PC-9 (cell line): ENCODE measurements at places on chromosomes 2 and 18.

DNA sequence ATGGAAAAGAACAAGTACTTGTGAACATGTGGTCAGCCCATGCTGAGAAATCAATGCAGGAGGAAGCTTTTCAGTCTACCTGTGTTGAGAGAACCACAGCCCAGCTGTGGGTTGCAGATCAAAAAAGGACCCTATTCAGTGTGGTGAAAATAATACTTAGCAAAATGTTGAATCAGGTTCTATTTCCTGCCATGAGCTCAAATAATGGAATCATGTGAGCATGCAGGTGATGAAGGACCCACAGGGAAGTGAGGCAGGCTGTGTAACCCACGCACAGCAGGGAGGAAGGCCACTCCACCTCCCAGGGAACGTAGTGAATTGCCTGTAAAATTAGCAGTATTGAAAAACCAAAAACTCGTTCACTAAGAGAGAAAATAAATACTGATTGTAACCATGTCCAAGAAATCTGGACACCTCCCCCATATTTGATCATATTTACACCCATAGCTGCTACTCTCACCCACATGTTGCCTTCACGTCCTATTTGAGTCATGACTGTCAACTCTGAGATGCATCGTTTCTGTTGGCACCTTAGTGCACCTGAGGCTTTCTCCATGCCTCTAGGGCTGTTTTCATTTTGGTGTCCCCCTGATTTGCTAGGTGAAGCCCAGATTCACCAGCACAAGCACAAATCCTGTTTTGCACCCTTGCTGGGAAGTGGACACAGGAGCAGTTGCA is 20.5 kb upstream of the BCL2L11 start:
- no peak for DNase-seq

DNA sequence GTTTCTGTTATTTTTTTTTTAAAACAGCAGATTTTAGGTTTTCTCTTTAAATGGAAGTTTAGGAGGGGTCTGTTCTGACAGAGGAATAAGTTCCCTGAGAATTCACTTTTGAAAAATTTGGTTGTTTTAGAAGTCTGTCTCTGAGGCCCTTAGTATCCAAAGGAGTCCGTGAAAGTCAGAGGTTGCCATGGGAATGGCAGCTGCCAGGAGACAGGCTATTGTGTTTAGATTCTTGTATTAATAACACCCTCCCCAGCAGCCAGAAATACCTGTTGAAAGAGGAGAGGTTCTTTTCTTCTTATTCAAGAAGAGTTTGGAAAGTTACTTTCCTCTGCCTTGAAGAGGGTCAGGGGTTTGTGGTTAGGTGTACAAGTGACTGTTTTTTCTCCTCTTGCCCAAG is 29.5 kb downstream of the TNP1 start:
- DNase-seq = no peak

DNA sequence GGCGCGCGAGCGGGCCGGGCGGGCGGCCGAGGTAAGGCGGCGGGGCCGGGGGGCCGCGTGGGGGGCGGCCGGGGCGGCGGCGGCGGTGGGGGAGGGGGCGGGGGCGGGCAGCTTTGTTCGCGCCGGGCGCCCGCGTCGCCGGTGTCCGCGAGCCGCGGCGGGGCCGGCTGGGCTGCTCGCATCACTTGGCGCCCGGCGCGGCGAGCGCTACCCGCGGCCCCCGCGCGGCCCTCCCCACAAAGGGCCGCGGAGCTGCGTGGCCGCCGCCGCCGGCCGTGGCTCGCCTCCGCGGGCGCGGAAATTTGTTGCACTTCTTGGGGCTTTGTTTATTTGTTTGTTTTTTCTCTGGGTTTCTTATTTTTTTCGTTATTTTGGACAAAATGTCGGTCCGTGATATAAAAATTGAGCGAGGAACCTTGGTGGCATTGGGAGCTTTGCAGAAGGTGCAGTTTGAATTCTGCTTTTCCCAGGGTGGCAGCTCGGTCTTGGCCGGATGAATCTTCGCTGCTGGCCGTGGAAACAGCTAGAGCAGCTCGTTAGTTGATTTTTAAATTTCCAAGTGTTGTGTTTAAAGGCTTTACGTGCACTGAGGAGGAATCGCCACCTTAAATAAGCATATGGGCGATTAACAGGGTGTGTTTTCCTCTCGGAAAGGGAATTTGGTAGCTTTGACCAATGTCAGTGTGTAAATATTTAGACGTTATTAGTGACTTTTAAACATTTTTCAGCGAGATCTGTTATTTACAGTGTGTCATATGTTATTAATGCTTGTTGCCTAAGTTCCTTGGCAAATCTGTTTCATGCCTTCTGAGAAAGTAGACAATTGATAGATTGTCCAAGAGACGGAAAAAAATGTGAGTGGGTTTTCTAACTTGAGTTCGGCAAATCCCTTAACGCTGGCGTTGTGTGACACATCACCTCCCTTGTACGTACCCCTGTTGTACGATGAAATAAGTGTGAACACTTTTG is 822 bp downstream of the UBE2E3 start:
- DNase-seq = peak; percentile 41

GRCh38 chr18:64244571-64244970 is 95.7 kb upstream of the LINC00305 start:
- DNase-seq = no peak

GRCh38 chr2:226578373-226578772 is 221.2 kb downstream of the IRS1 start:
- DNase-seq = no peak

- DNase-seq = no peak
Measured at GRCh38 chr2:150532879-150533278, 45.4 kb upstream of the RND3 start.

DNA sequence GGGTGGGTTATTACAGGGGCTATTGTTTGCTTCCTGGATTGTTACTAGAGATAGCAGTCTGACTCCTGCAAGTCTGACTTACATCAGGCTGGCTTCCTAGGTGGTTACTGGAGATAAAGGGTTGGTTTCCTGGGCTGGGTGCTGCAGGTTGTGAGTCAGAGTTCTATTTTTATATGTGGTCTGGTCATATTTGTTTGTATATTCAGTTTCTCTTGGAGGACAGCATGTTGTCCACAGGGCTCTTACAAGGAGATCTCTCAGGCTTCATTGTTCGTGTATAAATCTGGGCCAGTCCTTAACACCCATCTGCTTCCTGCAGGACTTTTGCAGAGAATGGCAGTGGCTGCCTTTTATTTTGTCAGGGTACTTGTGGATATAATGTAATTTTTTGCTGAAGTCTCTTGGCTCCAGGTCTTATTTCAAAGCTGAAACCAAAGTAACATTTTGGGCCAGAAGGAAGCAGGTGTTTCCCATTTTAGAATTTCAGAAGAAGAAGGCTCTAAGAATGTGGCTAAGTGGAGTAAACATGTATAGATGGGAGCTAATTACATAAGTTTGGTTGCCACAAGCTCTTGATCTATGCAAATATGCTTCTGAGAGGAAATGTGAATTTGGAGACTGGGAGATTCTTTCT is 65.9 kb upstream of the SLC16A14 start:
- DNase-seq = peak; percentile 75

DNA sequence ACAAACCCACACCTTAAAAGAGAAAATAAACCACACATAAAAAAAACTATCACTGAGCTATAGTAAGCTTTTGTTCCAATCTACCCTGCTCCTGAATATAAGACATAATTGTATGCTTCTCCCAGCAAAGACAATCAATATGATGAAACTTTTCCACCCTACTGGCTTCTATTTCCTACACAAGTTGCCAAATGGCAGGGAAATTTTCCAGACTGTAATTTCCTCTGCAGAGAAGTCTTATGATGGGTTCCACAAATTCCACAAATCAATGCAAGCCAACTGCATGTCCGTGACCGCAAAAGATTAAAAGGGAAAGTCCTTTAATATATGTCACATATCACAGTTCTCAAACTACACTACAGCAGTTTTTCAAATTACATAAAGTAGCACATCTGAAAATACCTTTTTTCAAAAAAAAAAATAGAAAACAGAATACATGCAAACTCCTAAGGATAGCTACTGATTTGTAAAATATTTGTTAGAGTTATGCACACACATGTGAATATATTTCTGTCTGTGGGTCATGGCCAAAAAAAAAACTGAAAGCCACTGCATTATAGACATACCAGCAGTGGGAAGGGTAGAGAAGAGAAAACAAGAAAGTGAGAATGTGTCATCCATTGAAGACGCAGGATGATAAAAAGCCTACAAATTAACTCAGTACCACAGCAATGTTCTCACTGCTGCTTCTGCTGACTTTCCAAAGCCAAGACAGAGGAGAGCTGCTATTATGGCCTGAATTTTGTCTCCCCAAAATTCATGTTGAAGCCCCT is 61.4 kb downstream of the RPL31 start:
- no peak for DNase-seq

DNA sequence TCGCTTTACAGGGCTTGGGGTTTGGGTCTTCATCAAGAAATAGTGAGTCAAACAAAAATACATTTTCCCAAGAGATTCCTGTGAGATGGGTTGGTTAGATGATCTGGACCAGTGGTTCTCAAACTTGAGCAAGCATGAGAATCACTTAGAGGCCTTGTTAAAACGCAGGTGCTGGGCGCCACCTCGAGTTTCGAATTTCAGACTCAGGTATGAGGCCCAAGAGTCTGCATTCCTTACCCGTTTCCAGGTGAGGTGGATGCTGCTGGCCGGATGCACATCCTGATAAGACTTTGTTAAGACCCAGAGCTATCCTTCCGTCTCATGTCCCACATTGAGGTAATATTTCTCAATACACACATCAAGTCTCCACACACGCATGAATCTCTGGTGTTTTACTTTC is 707.8 kb upstream of the SALL3 start:
- no peak for DNase-seq

DNA sequence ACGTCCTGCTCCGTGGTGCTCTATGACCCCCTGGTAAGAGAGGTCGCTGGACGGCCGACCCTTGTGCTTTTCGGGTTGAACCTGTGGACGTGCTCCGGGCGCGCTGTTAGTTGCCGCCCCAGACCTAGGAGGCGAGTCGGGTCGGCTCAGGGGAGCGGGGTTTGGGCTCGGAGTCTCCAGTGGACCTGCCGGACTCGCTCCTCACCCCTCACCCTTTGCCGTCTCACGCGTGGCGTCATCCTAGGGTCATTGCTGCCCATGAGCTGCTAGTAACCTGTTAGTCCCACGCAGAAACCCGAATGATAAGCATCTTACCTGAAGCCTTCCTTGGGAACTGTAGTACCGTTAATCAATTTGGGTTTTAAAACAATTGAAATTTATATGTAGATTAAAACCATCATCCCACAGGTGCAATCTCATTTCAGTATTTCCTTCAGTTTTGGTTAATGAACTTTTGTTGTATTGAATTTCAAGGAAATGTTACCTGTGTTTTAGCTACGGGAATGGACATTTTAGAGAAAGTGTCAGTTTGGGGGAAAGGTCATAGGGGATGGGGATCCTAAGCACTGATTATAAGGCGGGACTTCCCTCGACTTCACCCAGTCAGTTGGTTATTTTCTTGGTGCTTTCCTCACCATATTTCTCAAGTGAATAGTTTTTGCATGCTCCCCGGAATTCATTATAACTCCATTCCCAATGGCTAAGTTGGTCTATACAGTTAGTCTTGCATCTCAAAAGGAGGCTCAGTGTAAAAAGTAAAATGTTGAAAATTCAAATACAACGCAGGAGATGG is 536 bp downstream of the ELP2 start:
- DNase-seq = no peak

DNA sequence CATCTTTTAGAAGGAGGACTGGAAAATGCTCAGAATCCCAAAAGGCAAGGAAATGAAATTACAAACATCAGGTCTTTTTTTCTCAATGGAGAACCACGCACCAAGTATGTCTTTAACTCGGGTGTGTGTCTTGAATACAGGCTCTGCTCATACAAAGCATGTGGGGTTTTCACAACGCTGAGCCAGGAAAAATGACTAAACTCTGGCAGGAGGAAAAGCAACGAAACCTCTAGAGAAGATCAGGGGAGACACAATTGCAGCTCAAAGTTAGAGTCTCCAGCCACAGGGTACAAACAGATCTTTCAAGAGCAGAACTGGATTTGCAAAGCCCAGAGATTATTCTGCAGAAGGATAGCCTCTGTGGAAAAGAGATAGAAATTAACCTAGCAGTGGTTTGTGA is 42.8 kb upstream of the TPO start:
- DNase-seq = no peak

- no peak for DNase-seq
Measured at GRCh38 chr2:48755473-48755872, at the start of gene LHCGR. Gene LHCGR (minus strand): TSS chr2:48755724. CDS start chr2:48755671, 53 bp downstream.

DNA sequence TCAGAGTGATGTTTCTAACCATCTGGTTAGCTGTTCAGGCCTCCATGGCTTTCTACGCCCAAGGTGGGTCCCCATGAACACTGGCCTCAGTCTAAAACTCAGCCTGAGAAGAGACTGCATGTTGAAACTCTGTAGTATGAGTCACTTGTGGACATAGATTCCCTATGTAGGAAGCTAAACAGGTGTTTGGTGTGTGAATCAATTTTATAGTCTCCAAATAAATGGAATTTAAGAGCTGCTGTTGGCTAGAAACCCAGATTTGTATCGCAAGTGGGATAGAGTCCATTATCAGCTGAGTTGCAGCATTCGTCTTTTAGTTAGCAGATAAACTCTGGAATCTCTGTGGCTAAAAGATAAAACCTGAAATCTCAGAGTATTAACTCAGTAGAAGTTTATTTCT is 131.4 kb downstream of the KCNS3 start:
- DNase-seq = no peak

DNA sequence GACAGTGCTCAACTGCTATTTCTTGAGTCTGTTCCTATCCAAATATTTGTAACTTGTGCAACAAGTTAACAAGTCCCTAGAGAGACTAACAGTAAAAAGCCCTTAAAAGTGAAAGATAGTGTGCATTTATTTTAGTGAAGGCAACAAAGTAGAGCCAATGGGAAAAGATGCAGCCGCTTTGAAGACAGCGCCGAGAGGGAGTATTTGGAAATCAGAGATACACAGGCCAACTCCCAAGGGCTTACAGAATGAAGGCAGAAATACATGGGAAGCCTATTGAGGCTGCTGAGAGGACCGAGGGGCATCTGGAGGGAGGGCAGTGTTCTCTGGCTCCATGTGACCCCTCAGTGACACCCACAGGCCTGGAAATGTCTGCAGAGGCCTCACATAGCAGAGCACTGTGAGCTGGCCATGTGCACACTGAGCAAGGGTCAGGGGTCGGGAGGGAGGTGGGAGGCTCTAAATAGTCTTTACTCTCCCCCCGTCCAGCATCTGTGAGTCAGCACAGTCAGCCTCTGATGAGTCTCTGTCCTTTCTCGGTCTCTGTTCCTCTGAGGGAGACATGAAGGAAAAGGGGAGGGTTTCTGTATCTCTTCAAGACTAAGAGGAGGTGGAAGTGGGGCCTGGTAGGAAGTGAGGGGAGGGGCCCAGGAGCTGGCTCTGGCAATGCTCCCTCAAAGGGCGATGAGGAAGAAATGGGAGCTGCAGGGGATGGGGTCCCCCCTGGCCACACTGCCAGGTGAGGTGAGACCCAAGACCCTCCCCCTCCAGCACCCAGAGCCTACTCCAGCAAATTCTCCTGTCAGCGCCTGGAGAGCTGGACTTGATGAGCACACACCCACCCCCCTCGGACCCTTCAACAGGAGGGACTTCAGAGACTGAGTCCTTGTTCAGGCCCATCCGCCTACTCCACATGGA is 133.6 kb downstream of the SP3 start:
- no peak for DNase-seq

GRCh38 chr18:41391616-41392595 is 563.1 kb upstream of the PIK3C3 start:
- peak; percentile 11 for DNase-seq

- no peak for DNase-seq
Measured at GRCh38 chr2:25545899-25546298, 127.5 kb downstream of the DTNB start.

GRCh38 chr18:30597202-30597601 is 445.3 kb downstream of the DSC3 start:
- no peak for DNase-seq

- DNase-seq = no peak
Measured at GRCh38 chr2:5021136-5021535, 671.0 kb upstream of the SOX11 start.

GRCh38 chr2:186584053-186584452 is 5.8 kb upstream of the ITGAV start:
- DNase-seq = no peak
